ENCODE measurements at places on chromosomes 3 and 15.

DNA sequence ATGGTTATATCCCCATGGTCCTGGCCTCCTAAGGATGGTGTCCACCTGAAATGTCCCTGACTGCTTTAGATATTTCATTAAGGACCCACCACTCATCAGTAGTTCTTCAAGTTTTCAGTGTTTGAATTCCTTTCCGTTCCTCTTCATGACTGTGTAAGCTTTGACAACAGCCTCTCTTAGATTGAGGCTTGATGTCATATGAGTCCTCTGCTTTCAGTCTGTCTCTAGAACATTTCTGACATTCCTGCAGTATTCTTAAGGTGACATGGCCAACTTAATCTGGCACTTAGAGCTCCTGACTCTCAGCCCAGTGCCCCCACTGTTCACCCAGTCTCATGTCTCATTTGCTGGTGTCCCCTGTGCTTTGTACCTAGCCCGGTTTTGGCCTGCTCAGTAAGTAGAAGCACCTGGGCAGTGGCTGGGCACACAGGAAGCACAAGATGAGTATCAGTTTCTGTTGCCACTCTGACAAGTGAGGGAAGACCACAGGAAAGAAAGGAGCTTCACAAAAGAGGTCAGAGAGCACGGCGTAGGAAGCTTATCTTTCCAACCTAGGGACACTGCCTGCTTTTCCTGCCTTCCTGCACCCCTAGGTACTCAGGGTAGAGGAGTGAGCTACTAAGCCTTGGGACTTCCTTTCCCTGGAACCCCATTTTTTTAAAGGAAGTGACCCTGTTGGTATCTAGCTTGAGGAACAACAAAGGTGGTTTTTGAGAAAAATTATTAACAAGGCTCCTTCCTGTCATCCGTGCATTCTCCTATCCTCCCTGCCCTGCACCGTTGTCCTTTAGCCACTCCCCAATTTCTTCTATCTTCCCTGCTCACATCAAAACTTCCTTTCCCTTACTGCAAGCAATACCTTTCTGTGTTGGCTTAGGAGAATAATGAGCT, 103.1 kb downstream of the KLHL25 start:
- DNase-seq = peak; percentile 71

DNA sequence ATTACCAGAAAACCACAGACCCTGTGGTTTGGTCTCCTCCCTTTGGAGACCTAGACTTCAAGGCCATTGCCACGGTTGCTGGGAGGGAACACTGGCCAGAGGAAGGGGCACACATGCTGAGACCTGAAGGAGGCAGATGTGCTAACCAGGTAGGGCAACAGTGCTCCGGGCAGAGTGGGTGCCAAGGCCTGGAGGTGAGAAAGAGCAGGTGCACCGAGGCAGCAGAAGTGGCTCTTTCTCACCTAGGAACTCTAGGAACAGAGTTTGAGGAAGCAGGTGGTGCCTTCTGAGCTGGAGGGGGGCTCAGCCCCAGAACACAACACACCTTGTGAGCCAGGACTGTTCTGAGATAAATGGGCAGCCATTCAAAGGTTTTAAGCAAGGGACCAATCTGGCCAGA, 106.1 kb downstream of the MEGF11 start:
- DNase-seq = no peak

GRCh38 chr15:100373942-100374341, 32.2 kb upstream of the ADAMTS17 start:
- DNase-seq = no peak

DNA sequence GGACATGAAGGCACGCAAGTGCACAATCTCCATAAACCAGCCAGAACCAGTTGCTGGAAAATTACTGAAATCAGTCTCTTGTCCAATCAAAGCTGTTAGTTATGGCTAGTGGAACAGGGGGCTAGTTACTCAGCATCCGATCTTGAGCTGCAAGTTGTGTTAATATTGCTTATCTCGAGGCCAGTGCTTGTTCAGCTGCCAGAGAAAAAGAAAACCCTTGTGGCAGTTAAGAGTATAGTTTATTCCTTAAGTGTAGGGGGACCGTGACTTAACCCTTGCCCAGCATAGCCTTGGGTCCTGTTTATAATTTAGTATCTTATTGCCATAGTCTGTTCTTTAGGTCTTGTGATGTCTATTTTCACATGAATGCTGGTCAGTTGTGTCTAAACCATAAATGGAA, 268.5 kb downstream of the CD47 start:
- DNase-seq = no peak

DNA sequence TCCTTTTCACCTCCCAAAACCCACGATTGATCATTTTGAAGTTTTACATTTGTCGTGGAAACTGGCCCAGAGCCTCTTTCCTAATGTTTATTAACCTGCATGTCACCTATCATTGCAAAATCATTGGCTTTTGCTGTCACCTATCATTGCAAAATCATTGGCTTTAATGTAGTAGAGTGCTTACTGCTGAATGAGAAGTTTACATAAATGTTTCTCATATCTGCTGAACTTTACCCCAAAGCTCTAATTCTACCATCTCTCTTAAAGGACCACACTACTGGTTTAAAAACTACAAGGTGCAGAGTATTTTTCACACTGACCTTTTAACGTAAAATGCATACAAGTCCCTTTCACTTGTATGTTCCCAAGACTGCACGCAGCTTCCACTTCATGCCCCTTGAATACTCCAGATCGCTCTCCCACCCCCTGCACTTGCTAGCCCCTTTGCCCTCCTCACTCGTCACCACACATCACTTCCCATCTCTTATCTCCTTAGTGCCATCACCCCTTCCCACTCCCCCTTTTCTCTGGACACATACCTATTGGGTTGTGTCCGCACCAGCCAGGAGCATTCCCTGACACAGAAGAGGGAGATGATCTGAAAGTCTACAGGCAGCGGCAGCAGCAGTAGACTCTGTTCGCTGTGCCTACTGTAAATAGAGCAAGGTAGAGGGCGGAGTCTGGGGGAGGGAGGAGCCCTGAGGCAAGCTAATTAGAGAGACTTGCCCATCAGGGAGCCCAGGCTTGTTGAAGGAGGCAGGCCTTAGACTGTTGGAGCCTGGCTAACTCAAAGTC, 30.2 kb upstream of the ATOSA start:
- no peak for DNase-seq

- no peak for DNase-seq
These were observed 247.6 kb upstream of the SOX2 start for GRCh38 chr3:181464033-181464694.

- no peak for DNase-seq
These were observed 33.5 kb downstream of the NTRK3 start for GRCh38 chr15:88223084-88223483.

Measured in activated CD4-positive, alpha-beta T cell treated with anti-CD3 and anti-CD28 coated beads, Interleukin-2, amount 50 U/mL, for 16 hours (primary cell).